MCF 10A (cell line): ENCODE measurements at places on chromosomes 4 and X.

GRCh38 chr4:152348670-152349069 lies 187.2 kb downstream of the FBXW7 start:
- peak; percentile 56 for DNase-seq

GRCh38 chrX:38599796-38600755 lies 38.7 kb downstream of the TSPAN7 start:
- no peak for DNase-seq

DNA sequence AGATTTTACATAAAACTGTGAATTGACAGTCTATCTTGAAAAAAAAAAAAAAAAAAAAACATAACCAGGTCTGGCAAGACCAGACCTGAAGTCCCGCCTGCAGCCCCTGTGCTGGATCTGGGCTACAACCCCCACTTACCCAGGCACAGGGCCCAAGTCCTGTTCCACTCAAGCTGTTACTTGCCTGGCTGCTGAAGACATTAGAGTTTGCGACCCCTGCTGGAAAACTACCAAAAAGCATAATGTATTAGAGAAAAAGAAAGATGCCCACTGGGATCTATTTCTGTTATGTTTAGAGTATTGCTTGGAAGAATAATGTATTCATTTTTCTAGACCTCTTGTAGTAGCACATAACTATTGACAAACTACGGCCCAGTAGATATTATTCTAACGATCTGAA lies 4.7 kb downstream of the HS3ST1 start:
- DNase-seq: peak; percentile 70

GRCh38 chr4:125650557-125650956 lies 335.8 kb downstream of the FAT4 start:
- no peak for DNase-seq

- no peak for DNase-seq
These were observed 21.1 kb downstream of the MSANTD1 start for GRCh38 chr4:3269991-3270611.

DNA sequence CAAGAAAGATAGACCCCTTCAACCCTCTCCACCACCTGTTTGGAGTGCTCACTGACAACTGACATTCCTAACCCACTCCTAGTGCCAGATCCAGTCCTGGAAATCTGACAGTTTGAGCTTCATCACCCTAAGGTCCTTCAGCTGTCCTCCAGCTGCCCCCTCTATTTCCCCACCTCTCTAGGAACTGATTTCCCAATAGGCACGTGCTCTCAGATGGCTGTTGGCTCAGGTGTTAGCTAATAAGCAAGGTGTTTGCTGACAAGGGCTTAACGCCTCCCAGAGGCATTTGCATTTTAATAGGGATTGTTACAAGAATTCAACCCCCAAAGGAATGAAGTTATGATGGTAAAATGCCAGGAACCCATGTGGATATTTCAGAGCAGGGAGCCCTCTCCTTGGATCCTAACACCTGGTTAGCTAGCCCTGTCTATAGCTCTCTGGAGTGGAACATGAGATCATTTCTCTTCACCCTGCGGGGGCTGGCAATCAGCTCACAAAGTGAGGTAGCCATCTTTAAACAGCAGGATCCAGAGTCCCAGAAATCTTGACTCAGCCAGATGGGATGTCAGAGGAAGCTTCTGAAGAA lies 348.5 kb upstream of the SFRP2 start:
- DNase-seq: no peak

DNA sequence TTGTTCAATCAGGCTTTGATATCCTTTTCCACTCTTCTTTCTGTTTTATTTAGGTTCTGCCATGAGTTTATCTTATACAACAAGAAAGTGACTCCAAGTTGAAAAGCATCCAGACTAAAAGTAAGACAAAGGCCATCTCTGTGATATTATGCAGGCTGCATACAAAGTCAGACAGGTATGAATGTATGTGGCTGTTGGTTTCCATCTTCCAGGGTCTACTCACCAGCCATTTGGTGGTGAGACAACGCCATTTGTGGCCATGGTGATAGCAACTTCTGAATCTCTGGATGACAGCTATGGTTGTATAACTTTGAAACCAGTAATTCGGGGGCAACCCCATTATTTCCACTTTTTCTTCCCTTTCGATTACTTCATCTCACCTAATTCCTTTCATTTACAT lies 17.2 kb upstream of the MSL3 start:
- DNase-seq: no peak

GRCh38 chr4:36267486-36268268 lies 13.7 kb upstream of the DTHD1 start:
- no peak for DNase-seq
